Stimulated activated memory B cell treated with anti-CD40 and anti-IgM and Interleukin-4, amounts not matched to agents 10 μg/mL and 1 μg/mL and 100 μg/mL, for 72 hours (primary cell): ENCODE measurements at places on chromosomes 13 and 19.

GRCh38 chr19:5186293-5187050 is 154.1 kb downstream of the PTPRS start:
- no peak for ATAC-seq

DNA sequence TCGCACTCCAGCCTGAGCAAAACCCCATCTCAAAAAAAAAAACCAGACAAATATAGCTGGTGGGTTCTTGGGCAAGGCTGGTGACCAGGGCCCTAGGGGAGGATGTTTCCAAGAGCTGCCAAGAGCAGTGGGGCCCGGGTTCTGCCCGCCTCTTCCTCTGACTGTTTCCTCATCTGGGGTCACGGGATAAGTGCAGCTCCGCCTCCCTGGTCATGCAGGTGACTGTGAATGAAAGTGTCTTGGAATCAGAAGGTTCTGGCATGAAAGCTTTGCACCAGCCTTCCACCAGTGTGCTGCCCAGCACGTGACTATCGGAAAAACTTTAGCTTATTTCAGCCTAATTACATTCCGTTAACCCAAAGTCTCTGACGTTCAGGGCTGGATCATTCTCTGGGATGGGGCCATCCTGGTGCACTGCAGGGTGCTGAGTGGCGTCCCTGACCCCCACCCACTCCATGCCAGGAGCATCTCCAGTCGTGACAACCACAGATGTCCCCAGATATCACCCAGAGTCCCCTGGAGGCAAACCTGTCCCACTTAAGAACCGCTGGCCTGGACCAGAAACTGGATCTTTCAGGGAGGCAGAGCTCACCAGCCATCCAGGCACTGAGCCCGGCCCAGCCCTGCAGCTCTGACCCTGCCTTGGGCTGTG is 85.6 kb downstream of the GNG7 start:
- peak; percentile 49 for ATAC-seq

DNA sequence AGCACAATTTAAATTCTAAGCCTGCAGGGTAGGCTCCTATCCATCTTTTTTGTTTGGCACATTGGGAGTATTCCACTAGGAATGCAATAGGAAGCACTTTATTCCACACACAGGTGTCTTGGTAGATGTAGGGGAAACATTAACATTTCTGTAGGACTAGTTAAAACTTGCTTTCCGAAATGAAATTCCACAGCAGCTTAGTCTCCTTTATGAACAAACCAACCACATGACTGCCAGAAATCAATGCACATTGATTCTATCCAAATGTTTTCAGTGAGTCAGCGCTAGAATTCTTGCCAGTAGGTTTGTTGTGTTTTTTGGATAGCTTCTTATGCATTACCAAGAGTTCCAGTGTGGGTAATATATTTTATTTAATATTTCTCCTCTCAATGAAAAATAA is 207.9 kb upstream of the CSNK1A1L start:
- ATAC-seq = no peak

DNA sequence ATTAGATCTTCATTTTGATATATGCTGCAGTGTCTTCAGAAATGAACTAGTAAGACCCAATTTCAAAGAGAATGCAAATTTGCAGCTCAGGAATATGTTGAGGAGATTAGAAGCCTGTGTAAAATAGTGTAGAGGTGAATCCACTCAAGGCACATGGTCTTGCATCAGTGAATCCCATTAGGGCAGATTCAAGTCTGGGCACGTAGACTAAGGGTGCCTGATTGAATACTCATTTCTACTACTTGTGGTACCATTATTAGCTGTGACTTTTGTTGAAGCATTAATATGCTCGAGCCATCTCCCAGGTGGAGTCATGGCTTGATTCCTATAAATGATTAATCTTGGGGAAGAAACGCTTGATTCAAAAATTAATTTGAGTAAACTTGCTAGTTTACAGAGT is 129.4 kb downstream of the AKAP11 start:
- ATAC-seq = no peak

GRCh38 chr19:51637362-51637978 is 7.3 kb upstream of the SIGLEC5 start:
- no peak for ATAC-seq

- no peak for ATAC-seq
These were observed 997 bp upstream of the GPC6 start for GRCh38 chr13:93225610-93226009.

DNA sequence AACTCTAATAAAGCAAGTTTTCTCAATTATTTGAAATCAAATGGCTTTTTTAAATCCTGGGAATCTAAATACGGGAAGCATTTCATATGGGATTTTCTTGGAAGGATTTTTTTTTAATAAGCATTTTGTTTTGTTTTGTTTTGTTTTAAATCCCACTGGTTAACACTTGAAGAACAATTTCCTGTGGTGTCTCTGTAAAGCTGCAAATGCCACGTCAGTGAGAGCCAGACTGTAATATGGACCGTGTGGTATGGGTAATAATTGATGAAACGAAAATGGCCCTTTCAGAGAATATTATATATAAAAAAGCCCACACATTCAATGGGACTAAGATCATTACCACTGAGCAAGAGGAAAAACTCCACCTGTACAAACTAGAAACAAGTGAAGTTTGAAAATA is 33.9 kb upstream of the MIR17HG start:
- ATAC-seq = no peak

DNA sequence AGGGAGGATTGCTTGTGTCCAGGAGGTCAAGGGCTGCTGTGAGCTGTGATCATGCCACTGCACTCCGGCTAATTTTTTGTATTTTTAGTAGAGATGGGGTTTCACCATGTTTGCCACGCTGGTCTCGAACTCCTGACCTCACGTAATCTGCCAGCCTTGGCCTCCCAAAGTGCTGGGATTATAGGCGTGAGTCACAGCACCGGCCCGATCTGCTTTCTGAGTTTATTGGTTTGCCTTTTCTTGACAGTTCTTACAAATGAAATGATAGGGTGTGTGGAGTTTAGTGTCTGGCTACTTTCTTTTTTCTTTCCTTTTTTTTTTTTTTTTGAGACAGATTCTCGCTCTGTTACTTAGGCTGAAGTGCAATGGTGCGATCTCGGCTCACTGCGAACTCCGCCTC is 848 bp downstream of the C19orf44 start:
- no peak for ATAC-seq

DNA sequence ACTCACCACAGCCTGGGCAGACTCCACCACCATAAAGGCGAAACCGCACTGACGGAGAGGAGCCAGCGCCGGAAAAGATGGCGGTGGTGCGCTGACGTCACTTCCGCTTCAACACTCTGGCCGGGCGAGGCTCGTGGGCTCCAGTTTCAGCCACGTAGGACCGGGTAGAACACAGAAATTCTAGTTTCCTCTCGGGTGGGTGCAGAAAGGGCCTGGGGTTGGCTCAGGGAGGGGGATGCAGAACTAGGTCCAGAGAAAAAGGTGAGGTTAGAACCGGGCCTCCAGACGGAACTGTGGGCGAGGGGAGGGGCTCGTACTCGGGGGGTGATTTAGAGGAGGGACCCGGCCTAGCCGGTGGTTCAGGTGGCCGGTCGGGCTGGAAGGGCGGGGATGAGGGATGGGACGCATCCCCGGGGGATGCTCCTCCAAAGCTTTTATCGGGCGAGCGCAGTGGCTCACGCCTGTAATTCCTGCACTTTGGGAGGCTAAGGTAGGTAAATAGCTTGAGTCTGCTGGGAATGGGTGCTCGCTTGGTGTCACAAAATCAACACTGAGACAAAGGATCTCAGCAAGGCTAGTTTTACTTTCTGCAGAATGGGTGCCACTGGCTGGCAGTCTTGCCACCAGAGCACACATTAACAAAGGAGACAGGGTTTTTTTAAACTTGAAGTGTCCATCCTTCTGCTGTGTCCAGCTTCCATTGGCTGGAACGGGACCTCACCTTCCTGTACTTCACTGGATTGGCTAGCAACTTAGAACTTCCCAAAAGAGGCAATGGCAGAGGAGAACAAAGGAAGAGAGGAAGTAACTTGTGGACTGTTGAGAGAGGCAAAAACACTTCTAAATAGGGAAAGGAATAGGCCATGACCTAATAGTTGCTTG is at the start of gene ZNF561:
ZNF561 (minus strand) TSS at position 77 of the 882 bp plus-strand sequence. CDS start 1,776 bp downstream, outside the sequence.
- peak; percentile 95 for ATAC-seq

- ATAC-seq = no peak
These were observed 209.7 kb downstream of the LACC1 start for GRCh38 chr13:44089452-44089851.

DNA sequence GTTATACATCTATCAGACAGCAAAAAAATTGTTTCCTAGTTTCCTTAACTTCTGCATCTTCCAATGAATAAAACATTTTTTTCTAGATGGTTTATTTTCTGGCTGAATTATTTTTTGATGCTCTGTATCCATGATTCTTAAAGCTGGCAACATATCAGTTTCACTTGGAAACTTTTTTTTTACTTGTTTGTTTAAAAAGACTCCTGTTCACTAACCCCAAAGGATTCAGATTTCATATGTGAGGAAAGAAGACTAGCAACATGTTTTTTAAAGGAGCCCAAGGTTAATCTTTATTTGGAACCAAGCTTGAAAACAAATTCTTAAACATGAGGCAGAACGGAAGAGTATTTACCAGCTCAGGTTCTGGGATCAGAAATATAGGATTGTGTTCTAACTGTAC is 632.3 kb downstream of the SLITRK6 start:
- no peak for ATAC-seq

- no peak for ATAC-seq
These were observed 14.3 kb downstream of the VSTM2B start for GRCh38 chr19:29540114-29540513.

DNA sequence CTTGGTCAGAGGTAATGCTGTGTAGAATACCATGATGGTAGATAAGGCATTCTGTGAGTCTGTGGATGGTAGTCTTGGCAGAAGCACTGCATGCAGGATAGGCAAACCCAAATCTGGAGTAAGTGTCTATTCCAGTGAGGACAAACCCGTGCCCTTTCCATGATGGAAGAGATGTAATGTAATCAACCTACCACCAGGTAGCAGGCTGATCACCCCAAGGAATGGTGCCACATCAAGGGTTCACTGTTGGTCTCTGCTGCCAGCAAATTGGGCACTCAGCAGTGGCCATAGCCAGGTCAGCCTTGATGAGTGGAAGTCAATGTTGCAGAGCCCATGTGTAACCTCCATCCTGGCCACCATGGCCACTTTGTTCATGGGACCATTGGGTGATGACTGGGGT is 155.0 kb downstream of the RAP2A start:
- no peak for ATAC-seq

DNA sequence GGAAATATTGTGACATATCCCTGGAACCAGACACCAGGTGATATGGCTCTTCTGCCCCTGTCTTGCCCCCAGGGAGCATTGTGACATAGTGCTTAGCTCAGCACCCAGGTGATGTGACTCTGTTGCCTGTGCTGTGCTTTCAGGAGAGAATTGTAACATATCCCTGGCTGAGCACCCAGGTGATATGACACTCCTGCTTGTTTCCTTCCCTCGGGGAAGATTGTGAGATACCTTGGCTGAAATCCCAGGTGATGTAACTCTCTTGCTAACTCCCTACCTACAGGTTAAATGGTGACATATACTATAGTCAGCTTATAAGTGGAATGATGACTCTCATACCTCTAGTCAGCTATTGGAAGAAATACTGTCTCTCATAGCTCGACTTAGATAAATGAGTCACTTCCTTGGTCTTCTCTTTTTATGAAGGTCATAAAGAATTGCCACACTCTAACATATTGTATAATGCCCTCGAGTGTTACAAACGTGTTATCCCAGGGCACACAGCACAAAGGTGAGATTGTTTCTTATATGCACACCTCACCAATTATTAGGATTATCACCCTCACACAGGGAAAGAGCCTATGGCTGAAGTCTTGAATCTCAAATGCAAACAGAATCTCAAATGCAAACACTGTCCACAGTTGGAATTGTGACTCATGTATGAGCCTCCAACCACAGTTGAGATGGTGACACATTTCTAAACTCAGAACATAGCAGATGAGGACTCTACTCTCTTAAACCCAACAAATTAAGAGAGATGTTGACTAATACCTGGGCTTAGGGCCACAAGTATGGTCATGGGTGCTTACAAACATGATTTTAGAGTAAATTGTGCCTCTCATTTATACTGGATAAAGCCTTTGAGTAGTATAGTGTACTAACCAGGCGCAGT is 32.7 kb upstream of the ZNF254 start:
- no peak for ATAC-seq

GRCh38 chr19:9793071-9793591 is 24.6 kb upstream of the ZNF846 start:
- peak; percentile 47 for ATAC-seq

DNA sequence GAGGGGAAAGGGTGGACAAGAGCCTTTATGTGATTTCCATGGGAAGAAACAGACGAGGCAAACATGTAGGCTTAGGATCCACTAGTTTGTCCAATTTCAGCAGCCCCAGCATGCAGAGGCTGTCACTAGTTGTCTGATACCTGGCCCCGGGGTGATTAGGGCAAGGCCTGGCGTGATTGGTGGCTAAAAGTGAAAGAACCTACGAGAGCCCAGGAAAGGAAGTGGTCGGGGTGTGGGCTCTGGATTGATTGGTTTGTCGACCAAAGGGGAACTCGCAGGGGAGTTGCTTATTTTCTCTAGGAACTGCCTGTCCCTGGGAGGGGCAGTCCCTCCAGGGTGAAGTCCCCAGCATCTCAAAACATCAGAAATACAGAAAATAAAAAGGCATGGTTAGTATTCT is 64.2 kb upstream of the UQCRFS1 start:
- peak; percentile 90 for ATAC-seq

DNA sequence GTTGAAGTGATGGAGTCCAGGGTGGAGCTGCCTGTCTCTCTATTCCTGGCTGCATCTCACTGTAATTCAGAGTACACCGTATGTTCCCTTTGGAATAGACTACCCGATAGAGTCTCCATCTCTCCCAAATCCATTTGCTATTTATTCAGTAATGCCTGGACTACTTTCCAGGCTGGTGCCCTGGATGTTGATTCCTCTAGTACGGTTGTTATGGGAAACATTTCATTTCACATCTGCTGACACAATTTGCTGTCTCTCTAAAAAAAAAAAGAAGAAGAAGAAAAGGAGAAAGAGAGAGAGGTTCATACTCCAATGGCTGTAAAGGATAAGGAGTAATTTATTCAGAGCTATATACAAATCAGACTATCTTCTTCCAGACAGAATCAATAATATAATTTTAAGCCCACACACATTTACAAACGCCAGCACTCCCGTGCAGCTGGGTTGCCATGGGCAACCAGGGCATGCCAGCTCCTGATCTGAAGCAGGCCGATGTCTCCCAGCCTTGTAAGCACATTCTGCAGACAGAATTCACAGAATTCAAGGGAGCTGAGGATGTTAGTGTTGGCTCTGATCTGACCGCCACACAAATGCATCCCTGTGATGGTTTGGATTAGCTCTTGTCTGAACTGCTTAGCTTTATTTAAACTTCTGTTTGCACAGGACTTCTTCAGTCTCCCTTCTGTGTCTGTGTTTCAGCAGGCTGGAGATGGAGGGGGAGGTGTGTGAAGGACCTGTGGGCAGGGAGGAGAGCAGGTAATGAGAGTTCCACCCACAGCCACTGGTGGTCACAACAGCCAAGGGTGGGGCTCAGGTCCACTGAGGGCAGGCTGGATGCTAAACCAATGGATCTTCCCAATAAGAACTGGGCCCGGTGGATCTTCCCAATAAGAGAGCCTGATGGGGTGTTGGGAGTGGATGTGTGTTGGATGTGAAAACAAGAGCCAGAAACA is 66.0 kb downstream of the TEX26 start:
- no peak for ATAC-seq

GRCh38 chr19:11489378-11489777 is 8.5 kb upstream of the ELAVL3 start:
- ATAC-seq = no peak

GRCh38 chr19:35267353-35267817 is 1.4 kb upstream of the USF2 start:
- ATAC-seq = peak; percentile 14
